ENCODE measurements at places on chromosomes 12 and 14. TPM values are rescaled to one million over a fixed set of nuclear protein-coding genes. Genes with fewer than 3 reads are reported as not detected.

DNA sequence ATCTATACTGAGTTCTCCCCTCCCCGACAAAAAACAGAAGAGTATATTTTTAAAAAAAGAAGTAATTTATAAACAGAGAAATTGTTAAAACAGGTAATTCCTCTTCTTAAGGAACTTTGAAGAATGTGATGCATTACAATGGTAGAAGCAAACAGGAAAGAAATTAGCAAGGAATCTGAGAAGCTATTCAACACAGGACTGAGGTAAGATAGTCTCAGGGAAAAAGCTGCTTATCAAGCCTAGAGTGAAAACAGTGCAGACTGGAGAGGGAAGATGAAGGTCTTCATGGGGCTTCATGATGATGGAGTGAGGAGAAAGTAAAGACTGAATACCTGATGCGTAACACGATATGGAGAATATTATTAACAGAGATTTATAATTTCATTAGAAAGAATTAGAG, 880.0 kb downstream of the SLC16A7 start:
- H3K27me3 ChIP-seq = no peaks in the 10 kb centered on the region
- no peak for DNase-seq
- no peak overlapping the region for H3K27ac ChIP-seq
- no peak overlapping the region for H3K4me3 ChIP-seq
- no peaks in the 10 kb centered on the region for H3K36me3 ChIP-seq

Gene C12orf60
- total RNA-seq = 3.4 TPM

Gene CPNE6
- total RNA-seq = not detected

- no peak overlapping the region for H3K4me3 ChIP-seq
- H3K36me3 ChIP-seq = no peaks in the 10 kb centered on the region
- no peak overlapping the region for H3K27ac ChIP-seq
- no peaks in the 10 kb centered on the region for H3K4me1 ChIP-seq
- DNase-seq = no peak
Measured at GRCh38 chr14:61899497-61899896, 137.3 kb downstream of the SNAPC1 start.

GRCh38 chr12:47941475-47941780, 22.0 kb upstream of the TMEM106C start:
- no peaks in the 10 kb centered on the region for H3K36me3 ChIP-seq
- H3K4me3 ChIP-seq = no peak overlapping the region
- no peak for DNase-seq
- no peak overlapping the region for H3K27ac ChIP-seq

DNA sequence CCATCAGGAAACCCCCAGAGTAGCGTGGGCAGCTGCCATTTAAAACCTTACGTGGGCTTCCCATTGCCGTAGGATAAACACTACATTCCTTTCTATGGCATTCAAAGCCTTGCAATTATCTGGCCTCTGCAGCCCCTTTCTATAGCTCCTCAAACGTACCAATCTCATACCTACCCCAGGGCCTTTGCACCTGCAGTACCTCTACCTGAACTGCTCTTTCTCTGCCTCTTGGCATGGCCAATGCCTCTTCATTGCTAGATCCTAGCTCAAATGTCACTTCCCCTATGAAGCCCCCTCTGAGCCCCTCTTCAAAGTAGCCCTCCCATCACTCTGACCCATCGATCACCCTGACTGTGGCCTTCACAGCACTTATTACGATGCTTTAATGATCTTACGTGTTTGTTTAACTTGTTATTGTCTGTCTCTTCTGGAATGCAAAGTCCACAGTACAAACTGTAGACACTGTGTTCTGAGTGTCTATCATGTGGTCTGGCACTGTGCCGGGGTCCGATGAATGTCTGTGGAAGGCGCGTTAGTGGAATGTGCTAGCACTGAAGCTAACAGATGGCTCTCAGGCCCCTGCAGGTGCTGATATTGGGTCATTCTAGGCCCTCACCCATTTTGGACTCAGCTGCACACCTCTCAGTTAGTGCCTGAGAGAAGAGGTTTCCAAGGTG, 157.3 kb upstream of the NOS1 start:
- no peaks in the 10 kb centered on the region for H3K4me1 ChIP-seq
- H3K4me3 ChIP-seq = no peak overlapping the region
- H3K27ac ChIP-seq = no peak overlapping the region
- no peaks in the 10 kb centered on the region for H3K27me3 ChIP-seq
- H3K36me3 ChIP-seq = no peaks in the 10 kb centered on the region

DNA sequence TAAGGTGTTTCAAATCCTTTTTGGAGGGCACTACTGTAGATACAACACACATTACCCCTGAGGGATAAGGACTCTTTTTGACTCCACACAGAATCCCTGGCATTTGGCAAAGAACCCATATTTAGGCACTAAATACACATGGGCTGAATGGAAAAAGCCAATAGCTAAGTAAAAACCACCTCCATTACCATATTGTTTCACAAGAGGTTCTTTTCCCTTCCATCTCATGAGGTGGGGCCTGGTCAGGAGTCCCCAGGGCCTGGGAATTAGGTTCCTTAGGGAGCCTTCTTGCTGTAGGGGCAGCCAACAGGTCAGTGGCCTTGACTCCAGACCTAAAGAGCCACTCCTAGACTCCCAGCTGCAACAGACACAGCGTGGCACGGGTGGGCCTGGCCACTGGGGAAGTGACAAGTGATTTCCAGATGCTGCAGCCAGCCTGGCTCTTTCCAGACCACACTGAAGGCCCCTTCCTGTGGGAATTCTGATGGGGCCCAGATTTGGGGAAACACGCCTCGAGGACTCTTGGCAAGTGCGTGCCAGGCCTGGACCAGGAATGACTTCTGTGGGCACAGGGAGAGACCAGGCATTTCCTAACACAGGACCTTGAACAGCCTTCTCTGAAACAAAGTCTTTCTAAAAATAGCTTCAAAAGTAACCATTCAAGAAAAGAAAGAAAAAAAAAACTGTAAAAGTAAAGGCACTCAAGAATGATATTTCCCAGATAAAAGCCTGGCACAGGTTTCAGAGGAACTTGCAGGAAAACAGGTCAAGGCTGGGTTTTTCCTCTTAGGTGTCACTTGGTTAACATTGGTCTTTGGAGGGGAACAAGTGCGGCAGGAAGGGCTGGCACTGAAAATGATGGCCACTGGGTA, 18.1 kb downstream of the SSH1 start:
- peak overlapping the region; percentile 92 for H3K27ac ChIP-seq
- peak overlapping the region; percentile 63 for H3K4me3 ChIP-seq
- H3K27me3 ChIP-seq = no peaks in the 10 kb centered on the region
- DNase-seq = no peak

Gene EML5
- total RNA-seq = 6.2 TPM

Gene PRH2
- total RNA-seq = not detected

Gene TMTC2
- 3.4 TPM for total RNA-seq

Gene LRRIQ1
- total RNA-seq = not detected

- H3K4me1 ChIP-seq = peaks cover 13% of the 10 kb centered on the region
- no peak overlapping the region for H3K27ac ChIP-seq
- H3K4me3 ChIP-seq = no peak overlapping the region
- peaks cover 15% of the 10 kb centered on the region for H3K36me3 ChIP-seq
Measured at GRCh38 chr12:123469978-123470377, 12.0 kb downstream of the SNRNP35 start.

DNA sequence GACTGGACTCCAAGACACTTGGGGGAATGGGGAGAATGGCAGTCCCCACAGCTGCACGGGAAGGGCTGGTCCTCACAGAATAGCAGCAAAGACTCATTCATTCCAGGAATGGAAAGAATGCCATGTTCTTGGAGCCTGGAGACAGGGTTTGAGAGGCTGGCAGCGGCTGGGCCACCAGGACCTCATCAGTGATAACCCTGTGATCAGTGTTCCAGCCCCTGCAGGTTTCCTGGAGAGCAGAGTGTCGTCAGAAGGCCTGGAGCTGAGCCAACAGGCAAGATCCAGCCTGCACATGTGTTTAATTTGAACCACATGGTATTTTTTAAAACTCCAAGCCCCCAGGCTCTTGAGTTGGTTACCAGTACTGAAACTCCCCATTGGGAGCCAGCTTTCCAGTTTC, 11.3 kb downstream of the BDKRB1 start:
- no peak overlapping the region for H3K27ac ChIP-seq
- no peaks in the 10 kb centered on the region for H3K4me1 ChIP-seq
- H3K27me3 ChIP-seq = peaks cover 2% of the 10 kb centered on the region

DNA sequence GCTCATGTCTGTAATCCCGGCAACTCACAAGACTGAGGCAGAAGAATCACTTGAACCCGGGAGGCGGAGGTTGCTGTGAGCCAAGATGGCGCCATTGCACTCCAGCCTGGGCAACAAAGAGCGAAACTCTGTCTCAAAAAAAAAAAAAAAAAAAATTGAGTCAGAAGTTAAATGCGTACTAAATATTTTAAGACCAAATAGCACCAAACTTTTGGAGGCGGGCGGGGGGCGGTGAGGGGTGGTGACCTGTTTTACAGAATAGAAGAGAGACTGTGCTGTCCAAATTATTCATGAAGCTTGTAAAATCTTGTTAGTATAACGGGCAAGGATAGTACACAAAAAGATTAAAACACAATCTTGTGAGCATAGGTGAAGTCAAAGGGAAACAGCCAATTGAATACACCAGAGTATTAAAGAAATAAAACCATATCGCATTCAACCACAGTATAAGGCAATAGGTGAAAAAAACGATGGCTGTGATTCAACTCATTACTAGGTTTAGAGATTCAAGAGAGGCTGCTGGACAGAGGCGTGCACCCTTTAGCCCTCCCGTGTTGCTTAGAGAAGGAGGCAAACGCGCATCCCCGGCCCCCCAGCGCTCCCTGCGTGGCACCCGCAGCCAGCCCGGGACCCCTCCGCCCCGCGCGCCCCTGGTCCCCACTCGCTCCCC, 571 bp downstream of the ZNF891 start:
- H3K4me1 ChIP-seq = peaks cover 14% of the 10 kb centered on the region
- H3K27ac ChIP-seq = peak overlapping the region; percentile 96
- peaks cover 78% of the 10 kb centered on the region for H3K36me3 ChIP-seq
- DNase-seq = peak; percentile 14
- no peaks in the 10 kb centered on the region for H3K27me3 ChIP-seq
- H3K4me3 ChIP-seq = peak overlapping the region; percentile 97

- H3K27me3 ChIP-seq = no peaks in the 10 kb centered on the region
- H3K4me3 ChIP-seq = no peak overlapping the region
- DNase-seq = no peak
- H3K4me1 ChIP-seq = peaks cover 14% of the 10 kb centered on the region
Measured at GRCh38 chr14:31567655-31568054, 6.5 kb downstream of the NUBPL start.

GRCh38 chr14:91327250-91327595, 82.7 kb upstream of the GPR68 start:
- H3K27me3 ChIP-seq = no peaks in the 10 kb centered on the region
- peaks cover 35% of the 10 kb centered on the region for H3K36me3 ChIP-seq
- no peak for DNase-seq
- peak overlapping the region; percentile 61 for H3K27ac ChIP-seq
- no peak overlapping the region for H3K4me3 ChIP-seq
- H3K4me1 ChIP-seq = peaks cover 71% of the 10 kb centered on the region

DNA sequence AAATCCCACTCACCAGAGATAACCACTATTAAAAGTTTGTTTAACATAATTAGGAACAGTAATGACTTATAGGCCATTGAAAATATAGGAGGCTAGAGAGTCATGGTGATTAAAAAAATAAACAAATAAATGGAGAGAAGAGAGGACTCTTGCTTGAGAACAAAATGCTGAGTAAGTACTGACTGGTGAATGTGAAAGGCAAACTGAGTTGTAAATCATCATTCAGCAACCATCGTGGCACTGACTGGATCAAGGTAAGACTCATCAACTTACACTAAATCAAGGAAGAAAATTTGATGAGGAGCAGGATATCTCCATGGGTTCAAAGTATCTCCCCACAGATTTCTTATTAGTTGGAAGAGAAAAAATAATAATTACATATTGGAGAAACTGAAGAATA, 14.1 kb upstream of the YBX3 start:
- peaks cover 6% of the 10 kb centered on the region for H3K4me1 ChIP-seq
- H3K27ac ChIP-seq = no peak overlapping the region
- no peaks in the 10 kb centered on the region for H3K36me3 ChIP-seq

- no peaks in the 10 kb centered on the region for H3K36me3 ChIP-seq
- H3K27ac ChIP-seq = no peak overlapping the region
- H3K4me1 ChIP-seq = no peaks in the 10 kb centered on the region
- no peak for DNase-seq
- no peaks in the 10 kb centered on the region for H3K27me3 ChIP-seq
- no peak overlapping the region for H3K4me3 ChIP-seq
Measured at GRCh38 chr12:101414533-101415119, 7.1 kb upstream of the ARL1 start.

- no peaks in the 10 kb centered on the region for H3K36me3 ChIP-seq
- no peaks in the 10 kb centered on the region for H3K4me1 ChIP-seq
- DNase-seq = no peak
- no peaks in the 10 kb centered on the region for H3K27me3 ChIP-seq
Measured at GRCh38 chr12:13390918-13391317, 194.4 kb downstream of the EMP1 start.

- peaks cover 8% of the 10 kb centered on the region for H3K36me3 ChIP-seq
- H3K4me3 ChIP-seq = no peak overlapping the region
- peak; percentile 28 for DNase-seq
- H3K27ac ChIP-seq = peak overlapping the region; percentile 4
Measured at GRCh38 chr14:103361867-103362266, 23.3 kb upstream of the MARK3 start.

DNA sequence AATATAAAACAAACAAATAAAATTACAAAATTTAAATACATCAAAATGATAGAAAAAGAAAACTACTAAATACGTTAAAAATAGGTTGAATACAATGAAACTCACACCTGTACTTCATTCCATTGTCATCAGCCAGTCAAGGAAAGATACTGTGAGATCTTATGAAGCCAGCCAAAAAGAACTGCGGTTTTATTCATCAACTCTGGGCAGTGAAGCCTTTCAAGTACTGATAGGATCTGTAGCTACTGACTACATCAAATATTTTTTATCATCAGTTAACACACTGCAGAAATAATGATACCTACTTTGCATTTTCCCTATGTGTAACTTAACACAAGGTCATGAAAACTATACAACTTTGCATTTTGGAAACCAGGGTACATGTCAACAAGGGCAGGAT, 46.3 kb upstream of the FAR2 start:
- H3K27me3 ChIP-seq = no peaks in the 10 kb centered on the region
- H3K36me3 ChIP-seq = peaks cover 9% of the 10 kb centered on the region
- no peak overlapping the region for H3K4me3 ChIP-seq

GRCh38 chr14:95480109-95480886, 36.2 kb downstream of the SYNE3 start:
- DNase-seq = peak; percentile 74
- peaks cover 44% of the 10 kb centered on the region for H3K4me1 ChIP-seq
- no peak overlapping the region for H3K4me3 ChIP-seq
- peaks cover 9% of the 10 kb centered on the region for H3K36me3 ChIP-seq
- no peaks in the 10 kb centered on the region for H3K27me3 ChIP-seq

GRCh38 chr12:51369581-51369980, 21.6 kb downstream of the GALNT6 start:
- DNase-seq = no peak
- H3K27ac ChIP-seq = peak overlapping the region; percentile 86
- H3K4me3 ChIP-seq = peak overlapping the region; percentile 61
- no peaks in the 10 kb centered on the region for H3K27me3 ChIP-seq

Data from activated CD4-positive, alpha-beta memory T cell treated with anti-CD3 and anti-CD28 coated beads for 36 hours (primary cell).